Urinary bladder (tissue), 4 donors: ENCODE measurements at places on chromosomes 2 and 18. TPM values are rescaled to one million over a fixed set of nuclear protein-coding genes. Genes with fewer than 3 reads are reported as not detected.

GRCh38 chr2:221810650-221811049, 238.5 kb upstream of the EPHA4 start:
- DNase-seq = no peak

The OR6B2 gene
- not detected for polyA plus RNA-seq

The IL1RN gene
- polyA plus RNA-seq = 4.9 TPM

DNA sequence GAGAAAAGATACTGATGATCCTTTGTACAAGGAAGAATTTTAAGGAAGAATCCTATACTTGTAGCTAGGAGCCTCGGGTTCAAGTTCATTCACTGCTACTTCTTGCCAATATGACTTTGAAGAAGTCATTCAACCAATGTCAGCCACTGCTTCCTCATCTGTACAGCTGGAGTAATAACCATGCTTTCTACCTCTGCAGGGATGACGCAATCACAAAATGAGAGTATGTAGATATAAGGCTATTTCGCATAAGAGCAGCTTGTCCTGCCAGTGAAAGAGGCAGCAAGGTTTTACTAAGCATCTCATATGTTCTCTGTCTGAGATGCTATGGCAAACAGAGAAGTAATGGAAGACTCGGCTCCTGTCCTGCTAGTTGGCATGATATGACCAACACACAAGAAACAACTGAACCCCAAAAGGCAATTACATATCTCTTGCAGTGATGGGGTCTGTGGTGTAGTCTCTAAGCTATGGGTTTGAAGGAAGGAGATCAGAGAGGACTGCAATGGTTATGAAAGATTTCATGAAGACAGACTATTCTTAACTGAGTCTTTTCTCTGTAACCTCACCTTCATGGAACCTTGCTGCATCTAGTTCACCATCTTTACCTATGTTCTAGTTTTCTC, 9.2 kb downstream of the AAK1 start:
- no peak for DNase-seq
